ENCODE measurements at places on chromosomes 7 and 10. TPM values are rescaled to one million over a fixed set of nuclear protein-coding genes. Genes with fewer than 3 reads are reported as not detected.

- no peaks in the 10 kb centered on the region for H3K27me3 ChIP-seq
- no peak overlapping the region for H3K27ac ChIP-seq
- DNase-seq, result no peak
- H3K36me3 ChIP-seq, result no peaks in the 10 kb centered on the region
These were observed 59.7 kb downstream of the CPED1 start for GRCh38 chr7:121048195-121048594.

- H3K27me3 ChIP-seq, result no peaks in the 10 kb centered on the region
- H3K27ac ChIP-seq, result no peak overlapping the region
- H3K4me3 ChIP-seq, result no peak overlapping the region
These were observed 36.0 kb downstream of the PHF14 start for GRCh38 chr7:11009631-11010030.

GRCh38 chr10:62972103-62972502, 155.9 kb upstream of the EGR2 start:
- no peak overlapping the region for H3K4me3 ChIP-seq
- no peaks in the 10 kb centered on the region for H3K4me1 ChIP-seq
- no peaks in the 10 kb centered on the region for H3K27me3 ChIP-seq

- H3K27me3 ChIP-seq, result no peaks in the 10 kb centered on the region
- DNase-seq, result no peak
- no peak overlapping the region for H3K4me3 ChIP-seq
- H3K4me1 ChIP-seq, result no peaks in the 10 kb centered on the region
- H3K36me3 ChIP-seq, result peaks cover 25% of the 10 kb centered on the region
- no peak overlapping the region for H3K27ac ChIP-seq
These were observed 267.2 kb downstream of the DIP2C start for GRCh38 chr10:422241-422640.

GRCh38 chr7:27661811-27662489, 733 bp downstream of the HIBADH start:
- H3K4me1 ChIP-seq, result peaks cover 29% of the 10 kb centered on the region
- H3K27ac ChIP-seq, result peak overlapping the region; percentile 97
- peak overlapping the region; percentile 83 for H3K4me3 ChIP-seq
- H3K27me3 ChIP-seq, result no peaks in the 10 kb centered on the region
- no peaks in the 10 kb centered on the region for H3K36me3 ChIP-seq

DNA sequence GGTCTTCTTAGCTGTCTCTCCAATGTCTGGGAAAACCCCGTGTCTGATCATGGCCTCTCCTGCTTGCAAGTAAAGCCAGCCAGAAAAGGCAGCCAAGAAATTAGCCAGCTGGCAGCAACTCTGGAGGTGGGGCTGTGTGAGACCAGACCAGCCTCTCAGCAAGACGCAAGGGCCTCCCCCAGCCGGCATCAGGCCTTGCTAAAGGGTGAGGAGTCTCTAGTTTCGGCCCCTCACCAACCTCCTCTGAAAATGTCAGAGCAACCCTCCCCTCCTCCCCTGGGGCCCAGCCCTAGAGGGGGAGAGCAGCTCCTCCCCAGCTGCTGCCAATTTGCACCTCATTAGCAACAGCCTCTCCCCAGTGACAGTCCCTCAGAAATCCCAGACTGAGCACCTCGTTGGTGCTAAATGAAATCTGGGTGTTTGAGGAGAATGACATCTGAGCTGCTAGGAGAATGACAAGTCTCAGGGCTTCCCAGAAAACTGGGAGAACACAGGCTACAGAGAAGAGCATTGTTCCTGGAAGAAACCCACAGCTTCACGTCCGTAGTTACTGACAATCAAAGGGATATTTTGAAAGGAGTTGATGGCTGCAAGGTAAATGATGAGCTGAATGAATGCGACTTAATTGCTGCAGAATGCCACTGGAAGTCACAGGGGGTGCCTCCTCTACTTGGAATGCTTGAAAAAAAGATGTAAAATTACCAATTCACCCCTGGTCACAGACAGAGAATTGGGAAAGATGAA, 25.9 kb downstream of the DGKI start:
- no peak for DNase-seq
- H3K36me3 ChIP-seq, result no peaks in the 10 kb centered on the region

- H3K27ac ChIP-seq, result no peak overlapping the region
- peaks cover 15% of the 10 kb centered on the region for H3K4me1 ChIP-seq
- no peaks in the 10 kb centered on the region for H3K36me3 ChIP-seq
- no peak for DNase-seq
These were observed 100.7 kb upstream of the DKK1 start for GRCh38 chr10:52213321-52213752.

- H3K27ac ChIP-seq, result no peak overlapping the region
- DNase-seq, result no peak
- H3K4me1 ChIP-seq, result no peaks in the 10 kb centered on the region
- H3K4me3 ChIP-seq, result no peak overlapping the region
These were observed 32.2 kb upstream of the COL13A1 start for GRCh38 chr10:69769395-69769992.

DNA sequence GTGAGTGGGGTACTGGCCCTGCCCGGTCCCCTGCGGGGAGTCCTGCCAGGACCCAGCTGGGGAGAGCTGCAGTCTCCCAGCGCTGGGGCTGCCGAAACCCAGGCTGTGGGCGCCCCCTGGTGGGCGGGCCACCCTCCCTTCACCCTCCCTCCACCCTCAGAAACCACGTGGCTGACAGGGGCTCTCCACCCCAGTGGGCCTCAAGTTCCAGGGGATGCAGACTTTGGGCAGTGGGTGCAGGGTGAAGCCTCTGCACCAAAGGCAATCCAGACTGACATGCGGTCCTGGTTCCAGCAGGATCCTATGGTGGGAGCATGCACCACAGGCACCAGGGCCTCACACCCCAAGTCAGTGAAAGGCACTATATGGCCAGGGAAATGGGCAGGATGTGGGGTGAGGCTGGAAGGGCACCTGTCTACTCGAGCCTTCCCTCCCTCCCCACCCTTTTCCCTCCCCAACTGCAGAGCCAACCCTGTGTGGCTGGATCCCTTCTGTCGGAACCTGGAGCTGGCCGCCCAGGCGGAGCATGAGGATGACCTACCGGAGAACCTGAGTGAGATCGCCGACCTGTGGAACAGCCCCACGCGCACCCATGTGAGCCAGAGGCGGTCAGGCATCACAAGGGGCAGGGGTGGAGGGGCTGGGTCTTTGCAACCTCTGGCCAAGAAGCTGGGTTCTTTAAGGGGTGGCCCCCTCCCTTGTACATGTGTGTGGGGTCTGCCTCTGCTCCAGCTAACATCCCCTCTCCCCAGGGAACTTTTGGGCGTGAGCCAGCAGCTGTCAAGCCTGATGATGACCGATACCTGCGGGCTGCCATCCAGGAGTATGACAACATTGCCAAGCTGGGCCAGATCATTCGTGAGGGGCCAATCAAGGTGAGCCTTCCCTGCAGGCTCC, 38.8 kb downstream of the PSAP start:
- H3K27me3 ChIP-seq, result no peaks in the 10 kb centered on the region
- DNase-seq, result no peak

- no peak overlapping the region for H3K4me3 ChIP-seq
- no peak overlapping the region for H3K27ac ChIP-seq
- H3K36me3 ChIP-seq, result no peaks in the 10 kb centered on the region
- H3K4me1 ChIP-seq, result no peaks in the 10 kb centered on the region
These were observed 89.6 kb downstream of the PPP1R17 start for GRCh38 chr7:31776616-31777015.

- no peak overlapping the region for H3K4me3 ChIP-seq
- H3K27ac ChIP-seq, result no peak overlapping the region
- DNase-seq, result no peak
- H3K27me3 ChIP-seq, result no peaks in the 10 kb centered on the region
- no peaks in the 10 kb centered on the region for H3K36me3 ChIP-seq
These were observed 32.9 kb upstream of the BHLHA15 start for GRCh38 chr7:98178321-98178720.

DNA sequence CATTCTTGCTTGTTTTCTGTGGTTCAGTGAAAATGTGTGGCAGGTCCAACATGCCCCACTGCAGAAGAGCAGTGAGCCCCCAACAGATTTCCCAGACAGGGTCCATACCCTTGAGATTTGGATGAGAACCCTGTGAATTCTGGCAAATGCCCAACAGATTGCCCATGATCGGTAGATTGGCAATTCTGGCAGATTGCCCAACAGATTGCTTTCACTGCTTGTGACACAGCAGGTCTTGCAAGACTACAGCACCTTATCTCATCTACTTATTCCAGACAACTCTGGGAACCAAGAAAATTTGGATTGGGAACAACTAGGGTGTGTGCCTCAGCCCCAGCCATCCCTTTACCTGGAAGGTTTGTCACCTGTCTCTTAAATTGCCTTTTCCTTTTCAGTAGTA, 143.7 kb upstream of the COL1A2 start:
- H3K4me1 ChIP-seq, result no peaks in the 10 kb centered on the region
- DNase-seq, result no peak
- H3K27ac ChIP-seq, result no peak overlapping the region
- no peak overlapping the region for H3K4me3 ChIP-seq
- no peaks in the 10 kb centered on the region for H3K36me3 ChIP-seq

DNA sequence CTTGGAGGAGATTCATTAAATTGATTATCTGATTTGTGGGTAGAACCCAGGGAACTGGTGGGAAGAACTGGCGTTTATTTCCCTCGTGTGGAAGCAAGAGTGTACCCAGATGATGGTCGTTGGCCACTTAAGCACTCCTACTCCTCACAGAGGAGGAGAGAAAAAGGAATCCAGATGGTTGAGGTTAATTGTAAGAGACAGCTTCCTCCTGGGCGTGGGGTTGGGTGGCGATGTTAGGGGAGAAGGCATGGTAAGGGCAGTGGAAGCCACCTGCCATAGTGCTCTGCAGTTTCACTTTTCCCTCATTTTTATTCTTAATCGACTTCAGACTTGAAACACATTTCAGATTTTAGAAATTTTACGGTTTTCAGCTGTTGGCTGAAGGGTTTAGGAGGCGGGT, 104.1 kb downstream of the DOCK1 start:
- DNase-seq, result no peak
- no peak overlapping the region for H3K27ac ChIP-seq
- peaks cover 4% of the 10 kb centered on the region for H3K36me3 ChIP-seq
- no peak overlapping the region for H3K4me3 ChIP-seq

DNA sequence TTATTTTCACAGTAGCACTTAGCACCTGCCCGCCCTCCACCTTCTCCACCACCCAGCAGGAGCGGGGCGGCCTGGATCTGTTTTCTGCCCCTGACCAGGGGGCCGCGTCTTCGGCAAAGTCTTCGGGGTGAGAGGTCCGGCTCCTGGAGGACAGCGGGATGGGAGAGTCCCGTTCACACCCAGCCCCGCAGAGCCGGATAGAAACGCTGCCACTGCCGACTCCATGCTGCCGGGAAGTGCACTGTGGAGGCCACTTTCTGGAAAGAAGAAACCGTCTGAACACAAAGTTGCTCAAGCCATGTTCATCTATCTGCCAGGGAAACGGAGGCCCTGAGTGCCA, 14.5 kb upstream of the ZNF273 start:
- no peaks in the 10 kb centered on the region for H3K27me3 ChIP-seq
- peak overlapping the region; percentile 47 for H3K4me3 ChIP-seq
- H3K4me1 ChIP-seq, result peaks cover 61% of the 10 kb centered on the region
- no peaks in the 10 kb centered on the region for H3K36me3 ChIP-seq
- peak; percentile 84 for DNase-seq
- no peak overlapping the region for H3K27ac ChIP-seq

- H3K27me3 ChIP-seq, result no peaks in the 10 kb centered on the region
- H3K4me1 ChIP-seq, result no peaks in the 10 kb centered on the region
- no peak overlapping the region for H3K4me3 ChIP-seq
- no peak overlapping the region for H3K27ac ChIP-seq
- H3K36me3 ChIP-seq, result no peaks in the 10 kb centered on the region
These were observed 160.9 kb upstream of the FZD1 start for GRCh38 chr7:91103363-91103762.

The PLXNA4 gene
- 14.0 TPM for total RNA-seq

The SLC18A3 gene
- 0.49 TPM for total RNA-seq

The ZNF239 gene
- 3.2 TPM for total RNA-seq

The HYAL4 gene
- total RNA-seq, result 0.49 TPM

The TBRG4 gene
- 71.2 TPM for total RNA-seq

The TDRD1 gene
- total RNA-seq, result not detected

The FFAR4 gene
- 1.5 TPM for total RNA-seq

The WNT2 gene
- total RNA-seq, result not detected

Measured in vagina (tissue), 2 donors.